ENCODE measurements at places on chromosomes 7 and 10. TPM values are rescaled to one million over a fixed set of nuclear protein-coding genes. Genes with fewer than 3 reads are reported as not detected.

The NRG3 gene
- total RNA-seq: not detected

The RBM28 gene
- total RNA-seq: 27.1 TPM

- no peak for ATAC-seq
Observed at GRCh38 chr10:63252095-63252762, 119.1 kb downstream of the NRBF2 start.

The SEMA3C gene
- 188 TPM for total RNA-seq

The GNAI1 gene
- total RNA-seq: 76.8 TPM

DNA sequence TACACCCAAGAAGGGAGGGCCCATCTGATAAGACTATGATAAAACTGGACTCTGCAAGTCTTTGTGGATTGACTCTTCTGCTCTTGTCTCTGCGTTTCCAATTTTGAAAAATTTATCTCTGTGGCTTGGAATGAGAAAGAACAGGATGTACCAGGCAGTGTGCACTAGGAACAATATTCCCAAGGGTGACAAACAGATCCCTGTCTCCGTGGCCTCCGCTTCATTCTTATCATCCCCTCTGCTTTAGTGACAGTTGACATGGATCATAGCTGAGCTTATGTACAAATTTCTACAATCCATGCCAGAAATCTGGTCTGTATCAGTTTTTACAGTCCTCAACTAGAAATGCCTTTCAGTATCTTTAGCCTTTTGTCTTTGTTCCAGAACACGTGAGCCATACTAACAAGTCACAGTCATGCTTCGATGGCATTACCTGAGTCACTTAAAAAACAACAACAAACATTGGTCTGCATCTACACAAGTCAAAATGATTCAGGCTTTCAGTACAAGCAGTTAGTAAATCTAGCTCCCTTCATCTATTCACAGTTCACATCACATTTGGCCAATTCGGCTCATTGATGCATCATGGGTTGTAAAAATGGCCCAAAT lies 393.6 kb upstream of the CELF2 start:
- ATAC-seq: no peak

GRCh38 chr7:148014541-148014940 lies 576.0 kb upstream of the C7orf33 start:
- ATAC-seq: no peak

The CYP17A1 gene
- total RNA-seq: not detected

DNA sequence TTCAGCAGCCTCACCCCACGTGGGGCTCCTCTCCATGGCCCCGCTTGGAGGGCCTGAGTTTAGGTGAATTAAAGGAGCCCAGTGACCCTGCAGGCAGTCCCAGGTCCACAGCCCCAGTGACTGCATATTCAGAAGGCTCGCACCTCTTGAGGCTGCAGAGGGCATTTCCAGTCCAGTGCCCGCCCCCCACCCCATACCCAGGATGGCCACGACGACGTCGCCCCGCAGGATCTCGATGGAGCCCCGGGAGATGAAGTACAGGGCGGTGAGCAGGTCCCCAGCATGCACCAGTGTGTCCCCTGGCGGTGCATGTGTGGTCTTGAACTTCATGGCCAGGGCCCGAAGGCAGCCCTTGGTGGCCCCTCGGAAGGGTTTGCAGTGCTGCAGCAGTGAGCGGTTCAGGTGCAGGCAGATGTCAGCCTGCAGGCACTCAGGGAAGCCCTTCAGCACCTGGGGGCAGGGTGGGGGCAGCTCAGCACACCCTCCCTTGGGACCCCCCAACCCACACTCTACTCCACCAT lies 28.1 kb downstream of the KCNH2 start:
- no peak for ATAC-seq

The SEMA3A gene
- total RNA-seq: 24.6 TPM

GRCh38 chr7:134174795-134175261 lies 47.7 kb downstream of the LRGUK start:
- peak; percentile 51 for ATAC-seq

DNA sequence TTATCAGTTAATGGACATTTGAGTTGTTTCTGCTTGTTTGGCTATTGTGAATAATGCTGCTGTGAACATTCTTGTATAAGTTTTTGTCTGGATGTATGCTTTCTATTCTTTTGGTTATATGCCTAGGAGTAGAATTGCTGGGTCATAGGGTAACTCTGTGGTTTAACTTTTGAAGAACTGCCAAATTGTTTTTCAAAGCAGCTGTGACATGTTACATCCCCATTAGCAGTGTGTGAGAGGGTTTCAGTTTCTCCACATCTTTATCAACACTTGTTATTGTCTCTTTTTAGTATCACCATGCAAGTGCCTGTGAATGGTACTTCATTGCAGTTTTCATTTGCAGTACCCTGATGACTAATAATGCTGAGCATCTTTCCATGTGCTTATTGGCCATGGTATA lies 2.1 kb upstream of the NDUFB8 start:
- no peak for ATAC-seq

DNA sequence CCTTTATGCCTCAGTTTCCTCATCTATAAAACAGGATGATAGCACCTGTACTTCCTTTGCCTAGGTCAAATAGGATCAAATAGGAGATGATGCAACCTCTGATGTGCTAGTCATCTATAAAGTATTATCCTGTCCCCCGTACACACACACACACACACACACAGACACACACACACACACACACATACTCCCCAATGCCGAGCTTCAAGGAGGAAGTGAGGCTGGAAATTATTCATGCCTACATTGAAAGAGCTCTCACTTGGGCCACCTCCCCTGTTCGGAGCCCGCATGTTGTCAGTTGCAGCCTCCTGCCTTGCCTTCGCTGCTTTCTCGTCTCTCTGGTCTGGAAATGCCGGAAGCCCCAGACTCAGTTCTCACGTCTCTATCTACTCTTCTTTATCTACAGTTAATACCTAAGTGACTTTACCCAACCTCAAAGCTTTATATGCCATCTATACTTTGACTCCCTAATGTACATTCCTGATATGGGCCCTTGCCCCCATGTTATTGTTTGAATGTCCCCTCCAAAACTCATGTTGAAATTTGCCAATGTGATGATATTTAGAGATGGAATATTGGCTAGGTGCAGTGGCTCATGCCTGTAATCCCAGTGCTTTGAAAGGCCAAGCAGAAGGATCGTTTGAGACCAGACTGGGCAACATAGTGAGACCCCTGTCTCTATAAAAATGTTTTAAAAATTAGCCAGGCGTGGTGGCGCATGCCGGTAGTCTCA lies 6.9 kb upstream of the UBE2H start:
- no peak for ATAC-seq

DNA sequence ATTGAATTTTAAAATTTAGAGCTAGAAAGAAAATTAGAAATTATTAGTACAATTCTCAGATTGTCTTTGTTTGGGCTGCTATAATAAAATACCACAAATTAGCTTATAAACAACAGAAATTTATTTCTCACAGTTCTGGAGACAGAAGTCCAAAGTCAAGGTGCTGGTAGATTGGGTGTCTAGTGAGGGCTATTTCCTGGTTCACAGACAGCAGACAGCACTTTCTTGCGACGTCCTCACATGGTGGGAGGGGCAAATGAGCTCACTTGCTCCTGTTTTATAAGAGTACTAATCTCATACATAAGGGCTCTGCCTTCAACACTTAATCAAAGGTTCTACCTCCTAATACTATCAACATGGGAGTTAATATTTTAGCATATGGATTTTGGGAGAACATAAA lies 134.1 kb downstream of the MDFIC start:
- ATAC-seq: no peak

GRCh38 chr7:71312755-71313490 lies 181.0 kb downstream of the GALNT17 start:
- no peak for ATAC-seq

DNA sequence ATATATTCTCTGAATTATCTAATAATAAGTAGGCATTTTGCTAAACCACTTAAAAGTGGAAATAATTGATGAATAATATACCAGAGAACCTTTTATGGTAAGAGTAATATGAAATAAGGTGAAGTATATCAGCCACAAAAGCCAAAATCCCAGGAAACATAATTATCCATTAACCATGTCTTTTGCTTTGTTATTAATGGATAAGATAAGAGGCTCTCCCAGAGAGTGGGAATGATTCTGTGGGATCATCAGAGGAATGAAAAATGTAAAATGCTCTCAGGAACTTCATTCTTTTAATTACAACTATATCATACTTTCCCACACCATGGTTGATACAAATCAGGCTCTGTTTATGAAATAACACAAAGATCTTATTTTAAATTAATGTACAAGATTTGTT lies 391.7 kb upstream of the FZD8 start:
- ATAC-seq: no peak

GRCh38 chr10:3832022-3832786 lies 47.2 kb upstream of the KLF6 start:
- ATAC-seq: no peak

The KMT2E gene
- total RNA-seq: 90.6 TPM

- ATAC-seq: no peak
Observed at GRCh38 chr10:68239596-68240150, 7.8 kb upstream of the ATOH7 start.

GRCh38 chr7:134293002-134293740 lies 23.6 kb downstream of the SLC35B4 start:
- peak; percentile 50 for ATAC-seq

GRCh38 chr7:100171087-100171681 lies 2.8 kb upstream of the GAL3ST4 start:
- peak; percentile 24 for ATAC-seq

DNA sequence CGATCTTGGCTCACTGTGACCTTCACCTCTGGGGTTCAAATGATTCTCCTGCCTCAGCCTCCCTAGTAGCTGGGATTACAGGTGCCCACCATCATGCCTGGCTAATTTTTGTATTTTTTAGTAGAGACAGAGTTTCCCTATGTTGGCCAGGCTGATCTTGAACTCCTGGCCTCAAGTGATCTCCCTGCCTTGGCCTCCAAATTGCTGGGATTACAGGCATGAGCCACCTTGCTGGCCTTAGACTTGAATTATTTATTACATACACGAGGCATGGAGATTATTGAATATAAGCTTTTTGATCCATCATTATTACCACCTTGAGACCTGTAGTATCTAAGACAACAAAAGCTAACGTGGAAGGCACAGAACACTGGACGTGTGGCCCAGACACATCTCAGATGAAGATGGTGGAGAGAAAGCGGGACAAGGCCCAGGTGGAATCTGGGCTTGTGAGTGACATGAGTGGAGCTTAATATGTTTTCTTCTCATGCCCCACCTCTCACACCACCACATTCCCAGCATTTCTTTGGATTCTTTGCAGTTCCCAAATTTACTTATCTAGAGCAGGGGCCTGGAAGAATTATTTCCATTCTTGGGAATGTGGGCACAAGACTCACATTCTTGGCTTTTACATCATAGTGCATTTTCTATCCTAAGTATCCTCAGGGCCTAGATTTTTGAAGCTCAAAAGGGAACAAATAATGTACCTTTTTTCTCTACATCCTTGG lies 76.6 kb downstream of the SUGCT start:
- ATAC-seq: no peak

DNA sequence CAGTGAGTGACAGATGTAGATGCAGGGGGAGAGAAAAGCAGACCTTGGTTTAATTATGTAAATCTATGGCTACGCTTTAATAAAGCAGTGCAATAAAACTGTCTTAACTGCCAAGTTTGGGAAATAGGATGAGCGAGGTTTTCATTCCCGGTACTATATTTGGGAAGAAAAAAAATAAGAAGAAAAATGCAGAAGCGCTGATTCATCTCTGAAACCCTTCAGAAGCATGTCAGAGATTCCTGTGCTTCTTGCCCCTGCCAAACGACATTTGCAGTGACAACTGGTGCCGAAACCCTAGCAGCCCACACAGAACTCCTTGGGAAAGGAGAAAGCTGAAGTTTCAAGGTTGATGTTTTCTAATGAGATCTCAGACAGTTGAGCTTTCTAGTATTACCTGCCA lies 380.7 kb downstream of the REEP3 start:
- ATAC-seq: no peak

The GLI3 gene
- total RNA-seq: 18.2 TPM

- no peak for ATAC-seq
Observed at GRCh38 chr7:37251222-37251621, 197.4 kb downstream of the ELMO1 start.

The DENND10 gene
- 23.0 TPM for total RNA-seq

DNA sequence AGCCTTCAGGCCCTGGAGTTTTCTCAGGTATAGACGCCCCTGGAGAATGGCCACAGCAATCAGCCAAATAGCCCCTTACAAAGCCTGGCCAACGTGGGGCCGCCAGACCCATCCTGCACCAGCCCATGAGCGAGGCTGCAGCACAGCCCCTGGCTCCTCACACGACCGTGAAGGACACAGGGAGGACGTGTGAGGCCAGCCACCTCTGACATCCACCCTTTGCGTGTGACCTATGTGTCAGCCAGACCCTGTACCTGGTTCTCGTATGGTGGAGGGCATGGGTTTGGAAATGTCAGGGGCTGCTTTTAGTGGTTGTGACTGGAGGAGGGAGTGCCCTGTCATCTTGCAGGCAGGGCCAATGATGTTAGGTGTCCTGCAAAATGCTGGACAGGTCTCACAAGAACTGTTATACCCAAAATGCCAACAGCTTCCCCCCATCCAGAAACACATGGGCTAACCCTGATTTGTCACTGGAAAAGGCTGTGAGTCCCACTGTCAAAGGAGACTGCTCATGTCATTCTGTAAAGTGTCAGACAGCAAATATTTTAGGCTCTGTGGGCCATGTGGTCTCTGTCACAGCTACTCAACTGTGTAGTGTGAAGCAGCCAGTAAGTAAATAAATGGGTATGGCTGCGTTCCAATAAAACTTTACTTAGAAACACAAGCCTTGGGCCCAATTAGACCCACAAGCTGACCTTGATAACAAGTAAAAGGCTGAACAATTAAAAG lies 30.0 kb downstream of the NOD1 start:
- ATAC-seq: no peak

GRCh38 chr7:77266291-77266794 lies 66.7 kb upstream of the FGL2 start:
- no peak for ATAC-seq

GRCh38 chr7:29297194-29297890 lies 102.8 kb downstream of the CHN2 start:
- ATAC-seq: no peak

GRCh38 chr7:75946207-75946855 lies 31.4 kb downstream of the POR start:
- no peak for ATAC-seq

- peak; percentile 91 for ATAC-seq
Observed at GRCh38 chr10:24383681-24384106, 174.8 kb downstream of the KIAA1217 start.

The GRID2IP gene
- not detected for total RNA-seq

DNA sequence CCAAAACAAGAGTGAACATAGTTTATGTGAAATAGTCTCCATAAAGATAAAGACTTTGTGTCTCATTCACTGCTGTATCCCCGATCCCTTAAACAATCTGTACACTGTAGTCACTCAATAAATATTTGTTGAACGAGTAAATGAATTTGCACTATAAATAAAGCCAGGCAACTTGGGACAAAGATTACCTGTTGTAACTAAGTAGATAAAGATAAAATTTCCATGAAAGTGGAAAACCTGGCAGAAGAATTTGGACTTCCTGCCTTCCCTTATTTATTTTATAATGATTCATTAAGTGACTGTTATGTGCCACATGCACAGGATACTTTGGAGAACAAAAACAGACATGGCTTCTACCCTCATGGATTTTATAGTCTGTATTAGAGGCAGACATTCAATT lies 277.7 kb upstream of the KAT6B start:
- no peak for ATAC-seq

The FOXI2 gene
- not detected for total RNA-seq

The UPK3BL2 gene
- 3.9 TPM for total RNA-seq

Data from gastroesophageal sphincter (tissue), 4 donors.